GM12891 (cell line): ENCODE measurements at places on chromosomes 3 and 15.

GRCh38 chr3:98972720-98973119 is 71.2 kb upstream of the DCBLD2 start:
- DNase-seq, result no peak

DNA sequence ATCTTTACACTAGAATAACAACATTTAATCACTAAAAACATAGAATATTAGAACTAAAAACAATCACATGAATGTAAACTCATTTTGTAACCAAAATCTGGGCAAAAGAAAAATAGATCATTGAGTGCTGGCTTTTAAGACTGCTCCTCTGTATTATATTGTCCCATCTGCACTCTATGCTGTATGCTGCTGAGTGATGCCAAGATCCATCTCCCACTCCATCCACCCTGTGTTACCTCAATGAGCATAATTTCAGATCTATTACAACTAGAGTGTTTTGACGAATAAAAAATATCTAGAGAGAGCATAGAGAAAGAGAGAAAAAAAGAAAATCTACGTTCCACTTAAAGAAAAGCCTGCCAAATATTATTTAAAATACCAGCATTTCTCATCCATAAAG is 1060.4 kb downstream of the ZPLD1 start:
- DNase-seq, result no peak

DNA sequence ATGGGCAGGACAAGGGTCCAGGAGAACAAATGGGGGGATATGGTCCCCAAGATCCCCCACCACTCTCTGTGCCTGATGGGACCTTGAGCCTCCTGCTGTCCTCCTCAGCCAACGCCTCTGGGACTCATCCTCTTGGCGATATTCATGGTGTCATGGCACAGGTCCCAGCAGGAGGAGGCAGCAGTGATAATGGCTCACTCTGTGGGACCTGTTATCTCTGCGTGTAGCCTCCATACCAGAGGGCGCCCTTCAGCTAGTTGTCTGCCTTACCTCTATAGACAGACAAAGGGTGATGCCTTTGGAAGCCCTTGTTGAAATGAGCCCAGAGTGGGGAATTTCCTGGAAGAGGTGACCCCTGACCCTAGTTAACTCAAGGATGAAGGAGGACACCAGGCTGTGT is 7.4 kb downstream of the ZBTB47 start:
- peak; percentile 37 for DNase-seq

GRCh38 chr3:38588995-38589937 is 60.2 kb downstream of the SCN5A start:
- no peak for DNase-seq

GRCh38 chr3:191393146-191393545 is 62.8 kb upstream of the UTS2B start:
- DNase-seq, result no peak

DNA sequence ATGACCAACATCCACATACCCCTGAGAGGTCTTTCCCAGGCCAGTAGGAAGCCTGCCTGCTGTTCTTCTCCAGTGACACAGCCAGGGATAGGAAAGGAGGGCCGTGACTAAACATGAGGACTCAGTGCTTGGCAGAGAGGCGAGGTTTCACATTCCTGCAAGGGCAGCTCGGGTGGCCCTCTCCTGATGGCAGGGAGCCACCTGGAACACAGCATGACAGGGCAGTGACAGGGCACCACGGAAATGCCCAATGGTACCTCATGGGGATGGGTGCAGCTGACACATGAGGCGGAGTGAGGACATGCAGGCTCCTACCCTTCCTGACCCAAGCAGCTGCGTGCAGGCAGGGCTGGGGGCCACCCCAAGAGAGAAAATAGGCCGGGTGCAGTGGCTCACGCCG is 7.4 kb upstream of the TGM5 start:
- no peak for DNase-seq

GRCh38 chr3:179149951-179150350 is 1.8 kb downstream of the PIK3CA start:
- no peak for DNase-seq
